H7 (cell line): ENCODE measurements at places on chromosomes 13 and 19. TPM values are rescaled to one million over a fixed set of nuclear protein-coding genes. Genes with fewer than 3 reads are reported as not detected.

GRCh38 chr13:110576736-110577476, 15.4 kb upstream of the RAB20 start:
- no peak for DNase-seq

The DACT3 gene
- 0.37 and 0.55 TPM in 2 replicates for total RNA-seq

The IGFL1 gene
- not detected in 2 replicates for total RNA-seq

The ADAMTSL5 gene
- total RNA-seq = 0.21 and 0.52 TPM in 2 replicates

DNA sequence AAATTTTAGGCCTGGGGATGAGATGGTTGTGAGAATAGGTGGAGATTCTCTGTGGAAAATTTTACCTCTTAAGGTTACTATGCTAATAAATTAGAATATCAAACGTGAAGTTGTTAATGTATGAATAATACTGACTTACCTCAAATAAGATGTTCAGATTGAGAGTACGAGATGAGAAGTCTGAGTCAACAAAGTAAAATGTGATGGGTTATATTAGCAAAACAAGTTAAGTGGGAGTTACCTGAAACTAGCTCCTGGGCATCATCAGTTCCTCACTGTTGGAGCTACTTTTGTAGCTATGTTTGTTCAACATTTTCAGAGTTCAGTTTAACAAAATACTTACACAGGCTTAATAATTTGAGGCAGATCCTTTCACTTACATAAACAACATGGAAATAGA, 108.6 kb downstream of the PIBF1 start:
- DNase-seq = no peak

The MRPL54 gene
- 56.3 and 62.1 TPM in 2 replicates for total RNA-seq

DNA sequence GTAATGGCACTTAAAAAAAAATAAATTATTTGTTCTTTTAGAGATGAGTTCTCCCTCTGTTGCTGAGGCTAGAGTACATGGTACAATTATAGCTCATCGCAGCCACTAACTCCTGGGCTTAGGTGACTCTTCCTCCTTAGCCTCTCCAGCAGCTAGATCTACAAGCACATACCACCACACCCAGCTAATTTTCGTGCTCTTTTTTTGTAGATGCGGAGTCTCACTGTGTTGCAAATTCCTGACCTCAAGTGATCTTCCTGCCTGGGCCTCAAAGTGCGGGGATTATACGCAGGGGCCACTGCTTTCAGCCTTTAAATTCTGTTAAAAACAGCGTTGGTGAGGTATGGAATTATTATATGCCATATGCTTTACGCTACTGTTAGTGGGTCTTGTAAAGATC, 2034.0 kb downstream of the OLFM4 start:
- no peak for DNase-seq

The CGB3 gene
- total RNA-seq = not detected in 2 replicates

DNA sequence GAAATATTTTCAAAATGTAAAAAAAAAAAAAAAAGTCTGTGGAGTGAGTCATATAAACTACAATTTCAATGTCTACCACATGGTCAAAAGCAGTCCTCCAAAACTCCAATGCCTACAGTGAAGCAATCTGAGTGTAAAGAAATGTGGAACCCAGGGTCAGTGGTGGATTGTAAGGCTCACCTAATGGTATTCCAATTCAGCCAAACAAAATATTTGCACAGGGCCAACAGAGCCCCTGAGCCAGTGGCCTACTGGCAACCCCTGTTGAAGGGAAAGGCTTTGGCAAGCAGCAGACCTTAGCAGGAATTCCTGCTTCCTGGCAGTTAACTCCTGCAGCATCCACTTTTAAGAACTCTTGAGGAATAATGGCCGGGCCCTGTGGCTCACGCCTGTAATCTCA, 3.4 kb downstream of the DNMT1 start:
- no peak for DNase-seq

- peak; percentile 55 for DNase-seq
Observed at GRCh38 chr19:13930402-13930801, 7.8 kb downstream of the PODNL1 start.

DNA sequence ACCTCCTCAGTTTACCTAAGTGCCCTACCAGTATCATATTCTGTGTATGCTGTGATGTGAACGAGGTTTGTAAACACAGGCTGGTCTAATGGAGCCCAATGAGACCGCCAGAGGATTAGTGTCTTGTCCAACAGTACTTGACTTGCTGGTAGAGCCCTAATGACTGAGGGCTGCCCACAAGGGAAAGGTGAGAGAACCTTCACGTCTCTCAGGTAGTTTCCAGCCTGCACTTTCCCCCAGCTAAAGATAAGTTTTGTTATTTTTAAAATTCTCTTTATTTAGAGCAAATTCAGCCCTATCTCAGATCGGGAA, 498 bp upstream of the RBM26 start:
- no peak for DNase-seq
